ENCODE measurements at places on chromosomes 11 and 22.

- H3K27me3 ChIP-seq = no peaks in the 10 kb centered on the region
- H3K36me3 ChIP-seq = no peaks in the 10 kb centered on the region
- peak; percentile 68 for DNase-seq
- H3K4me1 ChIP-seq = no peaks in the 10 kb centered on the region
- no peak overlapping the region for H3K4me3 ChIP-seq
- no peak overlapping the region for H3K27ac ChIP-seq
Observed at GRCh38 chr22:39381009-39381755, 18.4 kb upstream of the TAB1 start.

GRCh38 chr11:64203421-64204079 lies 3.0 kb upstream of the FERMT3 start:
- H3K36me3 ChIP-seq = peaks cover 30% of the 10 kb centered on the region
- H3K27ac ChIP-seq = no peak overlapping the region
- DNase-seq = no peak
- H3K4me3 ChIP-seq = no peak overlapping the region
- no peaks in the 10 kb centered on the region for H3K4me1 ChIP-seq

DNA sequence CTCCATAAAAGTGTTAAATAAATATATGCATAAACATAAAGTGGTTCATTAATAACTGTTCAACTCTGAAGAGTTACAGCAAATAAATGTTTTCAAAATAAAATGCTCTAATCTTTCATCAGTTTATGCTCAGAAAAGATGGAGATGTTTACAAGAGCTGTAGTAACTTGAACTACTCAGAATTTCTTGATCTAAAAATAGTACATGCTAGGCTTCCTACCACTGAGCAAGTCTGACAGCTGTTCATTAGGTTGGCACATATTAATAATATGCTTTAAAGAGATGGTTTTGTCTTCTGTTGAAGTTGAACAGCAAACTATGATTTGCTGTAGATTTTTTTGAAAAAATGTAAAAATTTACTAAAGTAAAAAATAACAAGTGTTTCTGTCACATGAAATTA lies 10.8 kb upstream of the SLN start:
- no peak overlapping the region for H3K27ac ChIP-seq
- peaks cover 1% of the 10 kb centered on the region for H3K27me3 ChIP-seq
- DNase-seq = no peak
- no peak overlapping the region for H3K4me3 ChIP-seq

GRCh38 chr11:107041088-107041444 lies 22.8 kb upstream of the GUCY1A2 start:
- no peak for DNase-seq
- H3K4me1 ChIP-seq = no peaks in the 10 kb centered on the region
- H3K36me3 ChIP-seq = no peaks in the 10 kb centered on the region

- no peak overlapping the region for H3K27ac ChIP-seq
- H3K27me3 ChIP-seq = no peaks in the 10 kb centered on the region
- DNase-seq = no peak
- no peaks in the 10 kb centered on the region for H3K4me1 ChIP-seq
- no peaks in the 10 kb centered on the region for H3K36me3 ChIP-seq
Observed at GRCh38 chr11:73243093-73243485, 25.0 kb downstream of the P2RY2 start.

- H3K4me1 ChIP-seq = no peaks in the 10 kb centered on the region
- no peak for DNase-seq
- H3K27me3 ChIP-seq = no peaks in the 10 kb centered on the region
- no peaks in the 10 kb centered on the region for H3K36me3 ChIP-seq
Observed at GRCh38 chr11:8777907-8778767, 95.5 kb downstream of the RPL27A start.

- no peaks in the 10 kb centered on the region for H3K36me3 ChIP-seq
- H3K4me1 ChIP-seq = no peaks in the 10 kb centered on the region
- no peak overlapping the region for H3K4me3 ChIP-seq
Observed at GRCh38 chr11:10659339-10660216, 34.0 kb downstream of the IRAG1 start.

GRCh38 chr11:115244758-115245157 lies 259.5 kb downstream of the CADM1 start:
- no peaks in the 10 kb centered on the region for H3K27me3 ChIP-seq
- no peak overlapping the region for H3K27ac ChIP-seq
- DNase-seq = no peak
- H3K36me3 ChIP-seq = no peaks in the 10 kb centered on the region
- H3K4me1 ChIP-seq = no peaks in the 10 kb centered on the region

- H3K36me3 ChIP-seq = no peaks in the 10 kb centered on the region
- H3K4me3 ChIP-seq = no peak overlapping the region
- no peak overlapping the region for H3K27ac ChIP-seq
- DNase-seq = peak; percentile 74
- H3K4me1 ChIP-seq = no peaks in the 10 kb centered on the region
Observed at GRCh38 chr22:36819112-36819511, 2.3 kb upstream of the PVALB start.

GRCh38 chr11:87712802-87713202 lies 462.4 kb downstream of the RAB38 start:
- H3K27me3 ChIP-seq = no peaks in the 10 kb centered on the region
- no peaks in the 10 kb centered on the region for H3K4me1 ChIP-seq
- no peak overlapping the region for H3K4me3 ChIP-seq
- peak; percentile 63 for DNase-seq
- peak overlapping the region; percentile 48 for H3K27ac ChIP-seq
